ENCODE measurements at places on chromosomes 6 and 20.
A peak's percentile ranks its signal among the peaks of the same experiment; 100 is the strongest.

GRCh38 chr6:140436023-140436811 lies 1061.8 kb upstream of the CITED2 start:
- DNase-seq = no peak

GRCh38 chr20:49476016-49476355 lies 6.5 kb downstream of the KCNB1 start:
- DNase-seq = no peak

- DNase-seq = no peak
Observed at GRCh38 chr6:82419859-82420258, 56.2 kb downstream of the TPBG start.

DNA sequence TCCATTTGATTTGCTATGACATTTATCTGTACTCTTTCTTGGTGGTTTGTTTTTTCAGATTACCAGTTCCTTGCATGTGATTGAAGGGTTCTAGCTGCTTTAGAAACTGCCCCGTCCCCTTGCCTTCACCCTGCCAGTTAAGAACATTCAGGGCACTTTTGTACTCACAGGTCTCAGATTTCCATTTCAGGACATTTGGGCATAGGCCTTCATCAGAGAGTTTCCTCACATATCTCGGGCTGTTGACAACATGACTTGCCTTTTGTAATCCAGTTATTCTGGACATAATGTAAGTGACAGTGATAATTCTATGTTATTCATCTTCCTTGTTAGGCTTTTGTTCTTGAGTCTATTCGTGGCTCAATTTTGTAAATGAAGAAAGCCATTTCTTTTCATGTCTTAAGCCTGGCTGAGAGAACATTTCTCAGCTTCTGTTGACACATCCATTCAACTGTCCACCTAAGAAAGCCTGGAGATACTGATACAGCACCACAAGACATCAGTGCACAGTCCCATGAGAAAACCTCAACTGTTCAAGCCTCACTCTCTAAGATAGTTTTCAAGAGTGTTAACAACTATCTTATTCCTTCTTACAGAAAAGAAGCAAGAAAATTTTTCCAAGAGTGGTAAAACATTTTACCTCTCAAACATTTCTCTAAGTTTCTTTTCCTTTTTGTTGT lies 209.3 kb upstream of the SGK1 start:
- DNase-seq = no peak

DNA sequence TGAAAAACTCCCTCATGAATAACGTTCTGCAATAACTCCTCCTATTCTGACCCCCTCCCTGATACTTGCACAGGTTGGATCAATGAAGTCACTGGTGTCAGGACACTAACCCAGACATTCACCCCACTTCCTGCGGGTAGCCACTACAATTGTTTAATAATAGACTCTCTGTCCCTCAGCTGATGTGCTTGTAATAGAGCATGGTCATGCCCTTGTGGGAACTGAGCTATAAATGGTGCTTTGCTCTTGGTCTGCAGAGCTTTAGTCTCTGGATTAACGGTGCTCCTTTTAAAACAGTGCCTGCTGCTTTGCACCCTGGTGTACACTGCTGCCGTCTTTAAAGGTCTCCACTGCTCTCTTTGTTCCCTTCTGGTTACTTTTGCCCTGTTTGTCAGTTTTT lies 127.3 kb downstream of the BACH2 start:
- no peak for DNase-seq

DNA sequence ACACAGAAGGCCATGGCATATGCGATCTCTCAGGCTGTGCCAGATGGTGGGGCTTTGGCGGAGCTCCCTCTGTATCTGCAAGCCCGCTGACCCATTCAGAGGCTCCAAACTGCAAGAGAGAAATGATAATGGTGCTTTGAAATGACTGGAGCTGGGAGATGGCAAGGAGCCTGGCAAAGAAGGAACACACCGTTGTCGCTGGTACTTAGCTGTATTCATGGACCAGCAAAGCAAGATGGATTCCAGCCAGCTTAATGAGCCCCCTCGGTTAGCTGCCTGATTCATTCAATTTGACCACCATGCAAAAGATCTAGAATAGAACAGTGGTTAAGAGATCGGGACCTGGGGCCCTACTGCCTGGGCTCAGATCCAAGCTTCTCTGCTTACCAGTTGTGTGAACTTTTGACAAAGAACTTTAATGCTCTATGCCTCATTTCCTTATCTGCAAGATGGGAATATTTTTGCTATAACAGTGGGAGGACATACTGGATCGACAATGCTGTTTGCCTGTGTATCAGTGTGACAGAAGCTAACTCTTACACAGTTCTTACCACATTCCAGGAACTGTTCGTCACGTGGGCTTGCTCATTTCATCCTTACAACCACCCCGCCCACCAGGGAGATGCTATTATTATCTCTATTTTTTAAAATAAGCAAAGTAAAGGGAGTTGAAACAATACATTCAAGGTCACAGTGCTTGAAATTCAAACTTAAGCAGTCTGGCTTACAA lies 317.8 kb upstream of the SULF2 start:
- DNase-seq = no peak

DNA sequence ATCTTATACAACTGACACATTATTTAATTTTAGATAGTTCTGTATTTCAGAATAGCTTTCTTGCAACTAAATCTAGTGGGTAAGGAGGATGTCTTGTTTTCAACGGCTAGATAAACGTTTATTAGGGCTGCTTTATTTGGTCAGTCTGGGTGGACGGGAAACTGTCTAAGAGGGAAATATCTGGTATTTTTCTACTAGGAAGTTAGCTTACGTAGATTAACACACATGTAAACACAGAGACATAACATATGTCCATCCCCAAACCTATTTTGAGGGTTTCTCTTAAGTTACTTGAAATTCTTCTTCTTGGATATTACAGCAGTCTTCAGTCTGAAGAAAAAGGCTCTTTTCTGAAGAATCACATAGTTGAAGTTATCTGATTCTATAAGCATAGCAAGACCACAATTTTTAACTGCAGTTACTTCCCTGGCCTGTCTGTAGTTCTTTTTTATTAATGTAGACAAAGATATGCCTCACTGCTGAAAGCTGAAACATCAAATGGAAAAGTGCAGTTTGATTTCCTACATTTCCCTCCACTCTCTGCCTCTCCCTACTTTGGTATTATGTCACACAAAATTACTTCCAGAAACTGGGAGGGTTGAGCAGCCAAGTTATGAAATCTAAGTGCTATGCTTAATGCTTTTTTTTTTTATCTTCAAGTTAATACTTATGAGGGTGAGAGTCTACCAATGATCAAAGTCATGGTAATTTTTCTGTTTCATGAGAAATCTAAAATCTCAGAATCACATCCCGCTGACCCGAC lies 37.4 kb downstream of the PLAGL1 start:
- no peak for DNase-seq

GRCh38 chr6:51028276-51028675 lies 209.6 kb downstream of the TFAP2B start:
- no peak for DNase-seq

DNA sequence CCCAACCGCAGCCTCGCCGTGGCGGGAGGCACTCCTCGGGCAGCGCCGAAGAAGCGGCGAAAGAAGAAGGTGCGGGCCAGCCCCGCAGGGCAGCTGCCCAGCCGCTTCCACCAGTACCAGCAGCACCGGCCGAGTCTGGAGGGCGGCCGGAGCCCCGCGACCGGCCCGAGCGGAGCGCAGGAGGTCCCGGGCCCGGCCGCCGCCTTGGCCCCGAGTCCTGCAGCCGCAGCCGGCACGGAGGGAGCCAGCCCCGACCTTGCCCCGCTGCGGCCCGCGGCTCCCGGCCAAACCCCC lies 525 bp downstream of the PNRC1 start:
- no peak for DNase-seq

DNA sequence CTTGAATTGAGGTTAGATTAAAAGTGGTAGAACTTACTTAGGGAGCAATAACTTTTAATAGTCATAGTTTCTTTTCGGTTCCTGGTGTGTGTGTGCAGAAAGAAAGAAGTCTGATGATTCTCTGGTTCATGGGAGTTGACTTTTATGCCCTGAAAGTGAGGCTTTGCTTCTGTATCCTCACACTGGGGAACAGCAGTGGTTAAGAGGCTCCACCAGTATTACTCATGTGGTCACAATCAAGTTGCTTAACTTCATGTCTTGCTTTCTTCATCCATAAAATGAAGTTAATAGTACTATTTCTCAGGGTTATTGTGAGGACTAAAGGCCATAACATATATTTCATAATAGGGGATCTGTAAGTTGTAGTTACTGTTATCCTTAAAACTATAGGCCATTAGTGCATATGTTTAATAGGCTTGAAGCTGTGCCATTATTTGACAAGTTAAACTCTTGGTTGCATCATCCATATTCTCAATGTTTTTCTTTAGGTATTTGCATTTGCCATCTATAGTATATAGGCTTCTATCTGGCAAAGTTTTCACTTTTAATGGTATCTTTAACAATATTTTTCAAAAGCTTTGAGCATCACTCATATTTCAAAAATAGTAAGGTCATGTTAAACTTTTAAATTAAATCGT lies 262.4 kb downstream of the PLCB1 start:
- DNase-seq = no peak

DNA sequence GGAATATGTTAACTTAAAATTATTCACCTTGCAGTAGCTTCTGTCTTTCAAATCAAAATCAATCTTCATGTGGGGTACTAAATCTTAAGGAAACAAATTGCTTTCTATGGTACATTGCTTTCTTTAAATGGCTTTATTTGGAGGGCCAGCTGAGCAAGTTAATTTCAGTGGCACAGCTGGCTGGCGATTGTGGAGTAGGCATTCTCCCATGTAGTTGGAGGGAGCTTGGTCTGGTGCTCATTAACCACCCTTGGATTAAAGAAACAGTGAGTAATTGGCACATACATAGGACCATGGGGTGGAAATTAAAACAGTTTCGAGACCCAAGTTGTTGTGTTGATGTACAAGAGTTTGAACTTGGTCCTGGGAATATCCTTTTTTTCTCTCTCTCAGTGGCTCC lies 201.3 kb upstream of the CHD6 start:
- DNase-seq = no peak

DNA sequence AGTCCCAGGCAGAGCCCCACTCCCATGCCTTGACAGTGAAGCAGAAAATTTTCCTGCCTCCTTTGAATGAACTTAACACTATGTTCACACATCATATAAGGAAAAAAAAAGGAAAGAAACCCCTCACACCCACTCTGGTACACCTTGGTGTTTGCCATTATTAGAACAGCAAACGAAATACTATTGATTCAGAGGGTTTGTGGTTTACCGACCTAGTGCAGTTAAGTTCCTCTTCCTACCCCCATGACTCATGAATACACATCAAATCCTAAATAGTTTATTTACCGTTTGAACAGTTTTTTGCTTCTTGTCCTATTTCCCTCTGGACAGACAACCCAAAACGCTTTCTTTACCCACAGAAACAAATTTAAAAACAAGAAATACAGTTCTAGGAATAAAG lies 237.7 kb downstream of the FOXA2 start:
- no peak for DNase-seq

GRCh38 chr6:21871831-21872230 lies 278.3 kb downstream of the SOX4 start:
- no peak for DNase-seq

GRCh38 chr20:16005021-16005914 lies 568.0 kb downstream of the KIF16B start:
- DNase-seq = no peak

DNA sequence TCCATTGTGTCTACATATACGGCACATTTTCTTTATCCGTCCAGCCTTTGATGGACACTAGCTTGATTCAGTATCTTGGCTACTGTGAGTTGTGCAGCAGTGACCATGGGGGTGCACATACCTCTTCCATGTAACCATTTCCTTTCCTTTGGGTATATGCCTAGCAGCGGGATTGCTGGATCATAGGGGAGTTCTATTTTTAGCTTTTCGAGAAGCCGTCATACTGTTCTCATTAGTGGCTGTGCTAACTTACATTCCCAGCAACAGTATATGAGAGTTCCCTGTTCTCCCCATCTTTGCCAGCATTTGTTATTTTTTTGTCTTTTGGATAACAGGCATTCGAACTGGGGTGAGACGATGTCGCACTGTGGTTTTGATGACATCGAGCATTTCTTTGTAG lies 395.0 kb downstream of the SMOC2 start:
- DNase-seq = no peak

- peak; percentile 29 for DNase-seq
Observed at GRCh38 chr20:49668181-49668877, 45.3 kb downstream of the B4GALT5 start.

- no peak for DNase-seq
Observed at GRCh38 chr20:17836303-17836861, 132.2 kb downstream of the SNX5 start.

GRCh38 chr6:170437719-170438401 lies 115.2 kb downstream of the PSMB1 start:
- no peak for DNase-seq

DNA sequence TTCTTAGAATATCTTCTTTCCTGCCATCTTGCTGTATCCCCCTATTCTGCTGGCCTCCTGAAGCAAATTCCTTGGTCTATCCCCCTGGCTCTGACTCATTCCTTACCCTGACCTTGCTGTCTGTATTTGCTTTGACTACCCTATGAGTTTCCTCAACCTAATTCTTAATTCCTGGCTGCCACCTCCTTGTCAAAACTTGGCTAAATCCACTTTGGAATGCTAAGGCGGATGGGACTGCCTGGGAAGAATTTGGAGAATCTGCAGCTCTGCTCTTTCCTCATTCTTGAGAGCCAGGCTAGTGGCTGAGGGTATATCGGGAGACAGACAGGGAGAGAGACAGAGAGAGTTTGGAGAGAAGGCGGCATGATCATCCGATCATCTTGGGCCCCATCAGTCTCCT lies 24.4 kb downstream of the CAP2 start:
- DNase-seq = no peak

DNA sequence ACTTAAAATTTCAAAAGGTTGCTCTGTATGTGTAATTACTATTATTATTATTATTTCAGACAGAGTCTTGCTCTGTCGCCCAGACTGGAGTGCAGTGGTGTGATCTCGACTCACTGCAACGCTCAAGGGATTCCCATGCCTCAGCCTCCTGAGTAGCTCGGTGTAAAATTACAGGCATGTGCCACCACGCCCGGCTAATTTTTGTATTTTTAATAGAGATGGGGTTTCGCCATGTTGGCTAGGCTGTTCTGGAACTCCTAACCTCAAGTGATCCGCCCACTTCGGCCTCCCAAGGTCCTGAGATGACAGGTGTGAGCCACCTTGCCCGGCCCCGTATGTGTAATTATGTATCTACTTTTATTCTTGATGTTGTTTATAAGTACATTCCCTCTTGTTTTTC lies 65.3 kb upstream of the ZNF217 start:
- no peak for DNase-seq

GRCh38 chr20:38604873-38605303 lies 3.3 kb downstream of the ARHGAP40 start:
- no peak for DNase-seq

GRCh38 chr6:84428300-84428907 lies 201.0 kb upstream of the CEP162 start:
- no peak for DNase-seq

GRCh38 chr20:19673575-19673974 lies 84.5 kb upstream of the RIN2 start:
- DNase-seq = no peak

- no peak for DNase-seq
Observed at GRCh38 chr6:170006071-170006899, 254.9 kb downstream of the ERMARD start.

GRCh38 chr6:88376197-88376596 lies 210.1 kb upstream of the CNR1 start:
- no peak for DNase-seq

GRCh38 chr6:43205849-43206248 lies 23.4 kb downstream of the DNPH1 start:
- DNase-seq = no peak

- DNase-seq = no peak
Observed at GRCh38 chr20:47406849-47407682, 50.6 kb upstream of the ZMYND8 start.

- no peak for DNase-seq
Observed at GRCh38 chr6:108235127-108235526, 25.7 kb downstream of the SNX3 start.

GRCh38 chr6:163730246-163731210 lies 316.0 kb downstream of the QKI start:
- no peak for DNase-seq

All from activated CD4-positive, alpha-beta T cell treated with anti-CD3 and anti-CD28 coated beads for 24 hours (primary cell).